ENCODE measurements at places on chromosomes 1 and 21.

- no peak for DNase-seq
These were observed 93.6 kb downstream of the NFIA start for GRCh38 chr1:61175976-61176375.

DNA sequence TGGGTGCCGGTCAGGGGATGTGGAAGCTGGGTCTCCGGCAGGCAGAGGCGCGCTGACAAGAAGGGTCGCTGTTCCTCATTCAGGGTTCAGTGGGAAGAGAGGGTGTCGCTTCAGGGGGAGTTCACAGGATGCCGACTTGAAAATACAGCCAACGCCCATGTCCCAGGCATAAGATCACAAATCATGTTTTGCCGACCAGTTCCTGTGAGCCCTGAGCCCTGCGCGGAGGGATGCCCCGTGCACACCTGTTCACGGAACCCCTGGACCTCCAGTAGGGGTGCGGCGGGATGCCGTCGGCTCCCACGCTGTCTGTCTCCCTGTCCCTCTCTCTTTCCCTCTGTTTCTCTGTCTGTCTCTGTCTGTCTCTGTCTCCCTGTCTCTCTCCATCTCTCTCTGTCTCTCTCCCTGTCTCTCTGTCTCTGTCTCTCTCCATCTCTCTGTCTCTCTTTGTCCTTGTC, 26.8 kb downstream of the TP73 start:
- no peak for DNase-seq

GRCh38 chr1:222250376-222250775, 297.5 kb downstream of the HHIPL2 start:
- no peak for DNase-seq

GRCh38 chr1:15489052-15489736, 13.3 kb downstream of the CELA2B start:
- DNase-seq = no peak

DNA sequence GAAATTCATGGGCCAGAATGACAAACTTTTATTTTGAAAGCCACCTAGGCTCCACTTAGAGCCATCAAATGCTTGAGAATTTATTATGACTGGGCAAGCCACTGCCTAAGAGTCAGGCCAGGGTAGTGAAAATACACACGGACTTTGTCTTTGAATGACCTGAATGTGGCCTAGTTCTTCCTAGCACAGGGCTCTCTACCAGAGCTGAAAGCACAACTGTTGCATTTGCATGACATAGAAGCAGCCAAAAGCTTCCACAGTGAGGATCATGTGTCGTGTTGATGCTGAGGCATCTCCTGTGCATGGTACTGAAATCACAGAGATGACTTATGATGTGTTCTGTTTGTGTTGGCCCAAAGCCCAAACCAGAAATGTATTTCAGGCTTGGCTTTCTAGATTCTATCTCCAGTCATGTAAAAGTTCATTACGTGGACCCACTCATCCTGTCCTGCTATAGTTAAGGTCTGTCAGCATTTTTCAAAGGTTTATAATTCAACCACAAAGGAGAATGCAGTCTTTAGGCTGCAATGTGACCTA, 164.0 kb upstream of the UBE2U start:
- no peak for DNase-seq

- DNase-seq = no peak
These were observed 37.1 kb downstream of the PLA2G4A start for GRCh38 chr1:186865857-186866256.

- no peak for DNase-seq
These were observed 5.1 kb upstream of the TMEM269 start for GRCh38 chr1:42779725-42780124.

- DNase-seq = no peak
These were observed 383.8 kb downstream of the LMO4 start for GRCh38 chr1:87712261-87713010.

DNA sequence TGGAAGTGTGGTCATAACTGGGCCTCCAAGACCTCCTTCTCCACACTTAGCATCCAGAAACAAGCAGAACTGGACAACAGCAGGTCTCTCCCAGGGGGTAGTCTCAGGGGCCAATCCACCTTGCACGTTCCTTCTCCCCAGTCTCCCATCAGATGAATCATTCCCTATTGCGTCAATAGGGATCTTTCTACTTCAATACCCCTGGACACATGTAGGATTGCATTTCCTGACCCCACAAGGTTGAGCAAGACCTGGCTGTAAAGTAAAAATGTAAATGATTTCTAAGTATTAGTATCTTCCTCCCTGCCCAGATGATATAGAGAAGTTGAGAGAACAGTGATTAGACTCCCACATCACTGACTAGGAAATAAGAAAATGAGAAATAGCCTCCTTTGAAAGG, 224.5 kb upstream of the CSF3R start:
- DNase-seq = no peak

- DNase-seq = no peak
These were observed 215.1 kb downstream of the BRINP3 start for GRCh38 chr1:190262538-190262937.

- DNase-seq = no peak
These were observed 135.8 kb downstream of the VAV3 start for GRCh38 chr1:107829036-107829770.

GRCh38 chr1:225500624-225501192, 72.9 kb upstream of the LBR start:
- DNase-seq = no peak

- no peak for DNase-seq
These were observed 228.8 kb downstream of the CAMTA1 start for GRCh38 chr1:7013833-7014639.

DNA sequence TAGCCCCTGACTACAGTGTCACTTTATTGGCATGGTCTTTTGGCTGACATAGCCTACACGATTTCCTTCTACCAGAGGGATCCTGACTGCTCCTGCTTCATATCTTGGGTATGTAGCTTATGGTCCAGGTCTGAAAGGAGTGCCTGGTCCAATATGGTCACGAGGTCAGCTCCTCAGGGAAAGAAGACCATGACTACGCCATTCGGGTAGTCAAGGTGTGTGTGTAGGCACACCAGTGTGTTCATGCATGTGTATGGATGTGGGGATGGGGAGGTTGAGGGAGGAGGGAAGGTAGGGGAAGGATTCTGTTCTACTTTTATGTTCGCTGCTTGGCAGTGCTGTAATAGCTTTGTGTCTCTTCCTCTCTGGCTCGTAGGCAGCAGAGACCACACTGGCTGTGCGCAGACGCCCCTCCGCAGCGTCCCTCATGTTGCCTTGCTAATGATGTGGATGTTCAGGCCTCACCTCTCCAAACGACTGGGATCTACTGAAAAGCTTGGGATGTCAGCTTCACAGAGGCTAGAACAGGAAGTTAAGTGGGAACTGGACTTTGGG, 10.0 kb upstream of the C4BPB start:
- DNase-seq = no peak

DNA sequence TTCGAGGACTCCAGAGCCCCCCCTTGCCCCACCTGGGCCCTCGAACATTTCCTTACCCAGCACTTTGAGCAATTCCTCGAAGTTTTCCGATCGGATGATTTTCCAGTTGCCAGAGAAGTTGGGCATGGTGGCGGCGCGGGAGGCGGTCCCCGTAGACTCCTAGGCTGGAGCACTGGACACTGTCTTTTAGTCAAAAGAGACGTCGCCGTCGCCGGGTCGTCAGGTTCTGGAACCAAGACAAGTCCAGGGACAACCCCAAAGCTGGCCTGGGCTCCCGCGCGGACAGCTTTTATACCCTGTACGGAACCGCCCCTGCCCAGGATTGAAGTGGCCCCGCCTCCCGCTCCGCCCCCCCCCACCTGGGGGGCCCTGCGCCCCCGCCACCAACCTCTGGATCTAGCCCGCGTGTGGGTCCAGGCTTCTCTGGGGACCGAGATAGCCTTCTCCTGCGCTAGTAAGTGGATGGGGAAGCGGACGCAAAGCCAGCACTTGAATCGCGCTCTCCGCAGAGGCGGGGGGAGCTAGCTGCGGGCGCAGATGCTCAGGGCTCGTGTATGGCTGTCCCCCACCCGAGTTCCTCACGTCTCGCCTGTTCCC, at the start of gene CRABP2:
CRABP2 (minus strand) TSS at position 263 of the 597 bp plus-strand sequence; CDS start at position 126, 137 bp downstream.
- peak; percentile 47 for DNase-seq

- DNase-seq = peak; percentile 76
These were observed 5.8 kb upstream of the CHI3L2 start for GRCh38 chr1:111221633-111222291.

DNA sequence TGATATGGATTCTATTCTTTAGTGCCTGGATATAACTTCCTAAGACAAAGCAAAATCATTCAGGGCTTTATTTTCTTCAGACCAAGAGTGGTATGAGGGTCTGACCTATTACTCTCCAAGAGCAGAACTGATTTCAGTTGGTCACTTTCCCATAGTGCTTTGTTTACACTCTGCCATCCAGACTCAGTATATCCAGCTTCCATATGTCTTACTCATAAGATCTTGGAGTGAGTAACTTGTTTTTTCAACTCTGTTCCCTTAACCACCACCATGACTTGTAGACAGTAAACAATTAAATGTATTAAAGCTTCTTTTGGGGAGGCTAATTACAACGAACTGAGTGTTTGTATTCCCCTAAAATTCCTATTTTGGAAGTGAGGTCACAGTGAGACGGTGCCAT, 83.4 kb downstream of the USP24 start:
- no peak for DNase-seq

DNA sequence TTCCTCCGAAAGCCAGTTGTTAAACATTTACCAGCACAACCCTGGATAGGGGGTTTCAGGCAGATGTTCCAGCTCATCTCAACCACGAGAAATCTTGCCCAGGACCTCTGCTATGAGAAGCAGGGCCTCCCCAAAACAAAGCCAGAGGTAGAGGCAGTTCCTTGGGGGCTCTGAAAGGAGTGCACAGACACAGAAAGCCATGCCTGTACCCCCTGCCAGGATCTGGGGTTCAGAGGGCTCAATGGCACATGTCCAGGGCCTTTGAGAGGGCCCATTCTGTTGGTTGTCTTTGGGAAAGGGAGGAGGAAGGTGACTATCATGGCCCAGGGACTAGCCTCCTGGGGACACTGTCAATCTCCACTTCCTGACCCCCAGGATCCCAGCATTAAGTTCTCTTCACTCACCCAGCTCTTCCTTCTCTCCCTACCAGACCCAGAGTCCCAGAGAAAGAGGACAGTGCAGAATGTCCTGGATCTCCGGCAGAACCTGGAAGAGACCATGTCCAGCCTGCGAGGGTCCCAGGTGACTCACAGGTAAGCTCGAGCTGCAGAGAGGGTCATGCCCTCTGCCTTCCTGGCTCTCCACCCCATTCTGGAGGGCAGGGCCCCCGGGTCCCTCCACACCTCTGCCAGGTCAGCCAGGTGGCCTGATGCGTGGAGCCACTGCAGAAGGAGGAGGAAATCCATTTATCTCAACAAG, 116.4 kb upstream of the IPO9 start:
- no peak for DNase-seq

GRCh38 chr1:84896279-84896678, 3.3 kb upstream of the LPAR3 start:
- DNase-seq = no peak

GRCh38 chr1:242634732-242635131, 110.2 kb upstream of the PLD5 start:
- no peak for DNase-seq

DNA sequence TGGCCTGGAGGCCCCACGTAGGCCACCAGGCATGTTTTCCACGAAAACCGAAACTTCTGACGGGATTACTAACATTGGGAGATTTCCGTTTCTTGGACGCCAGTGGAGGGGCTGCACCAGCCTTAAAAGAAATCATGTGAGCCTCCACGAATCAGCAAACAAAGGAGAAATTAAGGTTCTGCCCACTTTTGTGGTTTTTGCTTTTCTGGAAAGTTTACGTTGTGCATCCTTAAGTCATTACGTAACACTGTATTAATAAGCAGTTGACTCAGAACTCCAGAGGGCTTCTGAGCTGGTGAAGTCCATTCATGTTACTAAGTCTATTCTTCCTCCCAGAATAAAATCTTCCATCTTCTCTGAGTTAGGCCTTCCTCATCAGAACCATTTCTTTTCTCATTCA, 168.5 kb downstream of the PSMG1 start:
- DNase-seq = no peak

- DNase-seq = peak; percentile 48
These were observed 777 bp downstream of the LRRC41 start for GRCh38 chr1:46302641-46303037.

GRCh38 chr1:74674278-74675048, 871 bp upstream of the ERICH3 start:
- no peak for DNase-seq

DNA sequence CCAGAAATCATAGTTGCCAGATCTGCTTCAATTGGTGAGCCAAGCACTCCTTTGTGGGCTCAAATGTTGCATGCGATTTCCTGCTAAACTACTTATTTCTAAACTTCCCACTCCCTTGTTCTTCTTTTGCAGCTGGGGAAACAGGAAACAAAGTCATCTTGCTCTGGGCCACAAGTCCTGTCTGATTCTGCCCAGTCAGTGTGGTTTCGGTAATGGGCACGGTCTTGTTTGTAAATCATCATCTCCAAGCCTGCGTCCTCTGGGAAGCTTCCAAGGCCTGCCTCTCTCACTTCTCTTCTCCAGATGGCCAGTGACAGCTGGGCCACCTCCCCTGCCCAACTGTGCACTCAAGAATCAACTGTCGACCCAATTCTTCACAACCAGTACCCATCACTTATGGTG, 4.4 kb downstream of the S100A8 start:
- DNase-seq = no peak

DNA sequence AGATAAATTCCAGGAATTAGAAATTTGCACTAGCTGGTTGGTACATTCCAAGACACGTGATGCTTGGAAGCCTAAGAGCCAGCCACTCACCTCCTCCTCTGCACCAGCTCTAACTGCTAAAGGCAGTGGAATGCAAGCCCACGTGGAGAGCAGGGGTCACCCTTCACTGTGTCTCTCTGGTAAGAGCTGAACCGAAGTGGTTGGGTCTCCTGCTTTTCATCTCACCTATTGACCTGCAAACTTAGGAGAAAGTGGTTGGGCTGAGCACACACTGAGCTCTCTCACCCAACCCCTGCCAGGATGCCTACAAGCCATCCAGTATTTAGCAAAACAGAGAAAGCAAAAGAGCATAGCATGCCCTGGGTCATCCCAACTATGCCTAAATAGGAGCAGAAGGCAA, 19.3 kb downstream of the HAO2 start:
- no peak for DNase-seq

DNA sequence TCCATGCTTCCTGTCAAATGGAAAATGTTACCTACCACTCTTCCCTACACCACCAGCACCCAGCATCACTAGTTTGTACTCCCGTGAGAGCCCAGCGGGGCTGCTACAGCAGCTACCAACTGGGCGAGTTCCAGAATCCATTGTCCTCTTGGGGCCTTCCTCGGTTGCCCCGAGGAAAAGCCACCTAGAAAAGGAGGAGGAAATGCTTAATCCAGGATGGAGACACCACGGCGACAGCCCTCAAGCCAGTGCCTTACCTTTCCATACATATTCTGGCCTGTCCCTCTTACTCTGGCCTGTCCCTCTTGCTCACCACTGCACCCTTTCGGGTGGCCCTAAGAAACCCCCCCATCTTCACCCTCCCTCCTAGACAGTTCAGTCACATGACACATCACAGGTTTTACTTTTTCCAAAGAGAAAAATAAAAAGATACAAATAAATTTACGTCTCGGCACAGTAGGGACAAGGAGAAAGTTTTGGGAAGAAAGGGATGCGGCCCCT, 478 bp downstream of the RIT1 start:
- peak; percentile 28 for DNase-seq

- peak; percentile 60 for DNase-seq
These were observed 76.3 kb downstream of the NPHP4 start for GRCh38 chr1:5915587-5916571.

Data from activated CD4-positive, alpha-beta T cell treated with anti-CD3 and anti-CD28 coated beads for 36 hours (primary cell).